ENCODE measurements at places on chromosomes 7 and 10.

DNA sequence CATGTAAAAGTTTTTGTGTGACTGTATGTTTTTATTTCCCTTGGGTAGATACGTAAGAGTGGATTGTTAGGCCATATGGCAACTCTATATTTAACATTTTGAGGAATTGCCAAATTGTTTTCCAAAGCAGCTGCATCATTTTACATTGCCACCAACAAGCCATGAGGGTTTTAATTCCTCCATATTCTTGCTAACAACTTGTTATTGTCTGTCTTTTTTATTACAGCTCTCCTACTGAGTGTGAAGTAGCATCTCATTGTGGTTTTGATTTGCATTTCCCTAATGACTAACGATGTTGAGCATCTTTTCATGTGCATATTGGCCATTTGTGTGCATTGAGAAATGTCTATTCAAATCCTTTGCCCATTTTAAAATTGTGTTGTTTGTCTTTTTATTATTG, 94.9 kb downstream of the CARD11 start:
- DNase-seq = no peak

- no peak for DNase-seq
These were observed 6.5 kb downstream of the DLX5 start for GRCh38 chr7:97018126-97018601.

DNA sequence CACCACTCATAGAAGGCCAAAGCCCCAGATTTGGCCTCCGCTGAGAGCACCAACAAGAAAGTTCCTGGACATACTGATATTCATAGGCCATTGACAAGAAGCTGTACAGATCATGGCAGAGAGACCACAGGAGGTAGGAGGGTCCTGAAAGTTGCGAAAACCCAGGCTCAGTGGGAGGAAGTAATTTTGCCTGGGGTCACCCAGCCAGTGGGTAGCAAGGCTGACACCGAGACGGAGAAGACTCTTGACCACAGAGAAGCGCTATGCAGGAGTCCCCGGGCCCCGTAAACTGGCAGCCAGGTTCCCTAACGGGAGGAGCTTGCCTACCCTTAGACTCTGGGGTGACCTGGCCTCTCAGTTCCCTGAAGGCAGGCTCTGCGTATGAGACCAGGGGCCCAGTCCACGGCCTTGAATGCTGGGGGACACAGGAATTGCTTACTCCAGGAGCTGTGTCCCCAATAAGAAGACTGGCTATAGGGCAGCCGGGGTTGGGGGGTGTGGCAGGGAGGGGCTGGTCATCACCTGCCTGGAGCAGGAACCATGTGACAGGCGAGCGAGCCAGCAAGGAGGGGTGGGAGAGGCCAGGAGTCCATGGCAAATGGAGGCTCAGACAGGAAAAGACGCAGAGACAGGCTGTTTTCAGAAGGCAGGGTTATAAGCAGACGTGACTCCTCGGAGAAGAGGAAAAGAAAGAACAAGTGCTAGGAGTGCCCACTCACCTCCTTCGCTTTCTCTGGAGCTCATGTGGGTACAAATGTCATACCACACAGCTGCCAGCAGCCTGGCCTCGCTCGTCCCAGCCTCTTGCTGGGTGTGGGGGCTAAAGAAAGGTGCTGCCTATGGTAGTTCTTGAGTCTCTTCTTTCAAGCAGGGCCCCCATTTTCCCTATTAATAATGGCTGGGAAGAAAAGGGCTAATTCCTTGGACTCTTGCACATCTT, 24.6 kb upstream of the NPFFR1 start:
- no peak for DNase-seq

DNA sequence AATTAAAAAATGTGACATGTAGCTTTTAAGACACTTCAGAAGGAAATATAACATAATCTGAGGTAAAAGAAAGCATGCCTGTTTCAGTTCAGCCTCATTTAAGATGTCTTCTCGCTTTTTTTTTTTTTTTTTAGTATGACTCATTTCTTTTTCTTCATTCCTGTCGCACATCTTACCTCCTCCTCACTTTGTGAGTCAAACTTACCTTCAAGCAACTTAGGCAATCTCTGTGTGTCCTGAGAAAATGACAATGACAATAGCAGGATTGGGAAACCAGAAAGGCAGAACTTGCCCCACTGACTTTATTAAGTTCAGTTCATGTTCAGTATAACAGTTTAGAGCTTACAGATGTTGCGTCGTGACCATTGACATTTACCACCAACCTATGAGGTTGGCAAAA, 7.7 kb downstream of the PTN start:
- DNase-seq = no peak

- DNase-seq = peak; percentile 95
These were observed 25.8 kb downstream of the KCTD7 start for GRCh38 chr7:66654275-66655112.

DNA sequence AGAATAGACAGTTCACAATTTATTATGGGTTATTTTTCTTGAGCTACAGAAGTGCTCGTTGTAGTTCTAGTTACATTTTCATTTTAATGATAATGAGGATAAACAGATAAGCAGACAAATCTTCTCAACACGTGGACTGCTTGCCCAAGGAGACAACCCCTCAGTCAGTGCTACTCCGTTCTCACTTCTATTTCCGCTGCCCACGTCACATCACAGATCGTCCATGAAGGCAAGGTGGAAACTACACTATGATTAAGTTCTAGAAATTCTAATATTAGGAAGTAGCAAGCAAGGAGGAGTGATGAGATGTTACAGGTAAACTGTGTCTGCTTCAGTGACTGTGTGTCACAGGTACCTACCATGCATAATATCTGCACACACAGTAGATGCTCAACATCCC, 210.5 kb downstream of the CHCHD3 start:
- DNase-seq = no peak

- no peak for DNase-seq
These were observed 733.1 kb upstream of the C7orf33 start for GRCh38 chr7:147857152-147858140.

- DNase-seq = no peak
These were observed 13.0 kb upstream of the CALU start for GRCh38 chr7:128726059-128726736.

GRCh38 chr10:782751-783648, 93.5 kb upstream of the DIP2C start:
- no peak for DNase-seq

DNA sequence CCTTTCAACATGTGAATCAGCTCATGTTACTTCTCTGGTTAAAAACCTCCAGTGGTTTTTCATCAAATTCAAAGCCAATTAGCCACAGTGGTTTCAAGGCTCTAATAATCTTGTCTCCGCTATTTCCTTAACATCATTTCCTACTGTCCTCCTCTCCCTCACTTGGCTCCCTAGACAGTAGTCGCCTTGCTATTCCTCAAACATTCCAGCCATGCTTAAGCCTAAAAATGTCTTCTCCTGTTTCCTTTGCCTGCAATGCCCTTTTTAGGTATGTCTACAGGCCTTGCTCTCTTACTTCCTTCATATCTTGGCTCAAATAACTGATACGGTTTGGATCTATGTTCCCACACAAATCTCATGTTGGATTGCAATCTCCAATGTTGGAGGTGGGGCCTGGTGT, 779.4 kb upstream of the LRRN3 start:
- no peak for DNase-seq

DNA sequence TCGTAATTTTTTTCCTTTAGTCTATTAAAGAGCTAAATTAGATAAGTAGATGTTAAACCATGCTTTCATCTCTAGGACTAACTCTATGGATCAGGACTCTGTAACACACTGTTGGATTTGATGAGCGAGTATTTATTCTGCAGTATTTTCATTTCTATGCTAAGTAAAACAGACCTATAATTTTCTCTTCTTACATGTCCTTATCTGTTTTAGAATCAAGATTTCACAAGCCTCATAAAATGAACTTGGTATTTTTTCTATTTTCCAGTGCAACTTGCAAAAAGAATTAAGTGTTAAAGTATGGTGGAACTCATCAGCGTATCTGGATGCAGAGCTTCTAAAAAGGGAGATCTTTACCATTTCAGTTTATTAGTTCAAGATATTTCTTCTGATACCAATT, 2.4 kb downstream of the CACUL1 start:
- no peak for DNase-seq

DNA sequence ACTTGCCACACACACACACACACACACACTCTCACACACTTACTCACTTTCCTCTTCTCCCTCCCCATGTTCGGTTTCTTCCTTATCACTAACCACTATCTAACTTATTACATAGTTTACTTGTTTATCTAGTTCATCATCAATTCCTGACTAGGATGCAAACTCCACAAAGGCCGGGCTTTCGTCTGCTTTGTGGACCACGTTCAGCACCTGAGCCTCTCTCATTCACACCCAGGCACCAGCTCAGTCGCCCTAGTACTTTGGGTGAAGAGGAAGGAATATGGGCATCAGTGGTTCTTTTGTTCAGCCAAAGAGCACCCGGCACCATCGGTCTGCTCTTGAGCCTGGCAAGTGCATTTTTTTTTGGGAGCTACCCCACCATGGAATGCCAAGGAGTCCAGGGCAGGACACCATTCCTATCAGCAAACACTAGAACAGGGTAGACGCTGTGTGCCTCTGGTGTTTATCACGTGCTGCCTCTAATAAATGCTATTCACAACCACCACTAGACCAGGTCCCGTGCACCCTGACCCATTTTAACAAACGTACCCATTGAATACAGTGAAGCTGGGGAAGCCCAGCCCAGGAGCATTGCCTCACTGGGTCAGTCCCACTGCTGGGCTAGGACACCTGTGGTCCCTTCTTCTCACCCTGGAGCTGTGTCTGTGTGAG, 2.2 kb downstream of the C10orf67 start:
- DNase-seq = no peak

- DNase-seq = no peak
These were observed 27.8 kb upstream of the C10orf120 start for GRCh38 chr10:122727426-122727825.

- no peak for DNase-seq
These were observed 8.7 kb downstream of the ZMIZ2 start for GRCh38 chr7:44757311-44757710.

- no peak for DNase-seq
These were observed at the start of gene SLC26A4 for GRCh38 chr7:107660381-107661080. TSS of gene SLC26A4 (plus strand) at chr7:107660828. CDS start at chr7:107661642, 814 bp downstream.

- no peak for DNase-seq
These were observed 83.8 kb downstream of the COL13A1 start for GRCh38 chr10:69885379-69886013.

- DNase-seq = no peak
These were observed 227.7 kb downstream of the KCNMA1 start for GRCh38 chr10:77409697-77410471.

GRCh38 chr7:50335795-50336754, 31.6 kb downstream of the IKZF1 start:
- no peak for DNase-seq

- DNase-seq = no peak
These were observed 345.7 kb downstream of the THSD7A start for GRCh38 chr7:11486271-11486670.

DNA sequence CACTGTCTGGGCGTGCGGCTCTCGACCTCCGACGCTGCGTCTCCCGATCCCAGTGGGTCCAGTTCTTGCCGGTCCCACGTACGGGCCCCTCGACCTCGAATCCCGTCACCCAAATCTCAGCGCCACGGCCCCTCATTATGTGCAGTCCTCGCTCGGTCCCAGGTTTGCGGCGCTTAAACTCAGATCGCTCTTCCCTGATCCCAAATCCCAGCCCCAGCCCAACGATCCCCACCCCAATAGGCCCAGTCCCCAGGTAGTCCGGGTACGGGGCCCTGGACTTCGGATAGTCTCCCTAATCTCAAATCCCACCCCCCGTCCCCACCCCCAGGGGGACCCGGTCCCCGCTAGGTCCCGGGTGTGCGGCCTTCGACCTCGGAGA, 666 bp downstream of the HNRNPF start:
- no peak for DNase-seq

DNA sequence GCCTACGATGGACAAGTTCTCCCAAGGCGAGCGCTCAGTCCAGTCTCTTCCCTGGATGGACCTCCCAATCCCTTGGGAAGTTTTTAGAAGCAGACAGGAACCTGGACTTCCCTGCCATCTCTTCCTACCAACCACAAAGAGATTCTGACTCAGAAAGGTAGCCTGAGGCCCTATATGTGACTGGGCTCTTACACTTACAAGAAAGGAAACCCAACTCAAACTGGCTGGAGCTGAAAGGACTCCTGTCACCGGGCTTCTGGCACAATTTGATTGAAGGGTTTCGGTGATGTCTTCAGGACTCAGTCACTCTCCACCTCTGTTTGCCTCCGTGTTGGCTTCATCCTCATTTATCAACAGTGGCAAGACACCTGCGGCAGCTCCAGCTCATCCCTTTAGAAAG, 3.7 kb upstream of the COL13A1 start:
- no peak for DNase-seq

DNA sequence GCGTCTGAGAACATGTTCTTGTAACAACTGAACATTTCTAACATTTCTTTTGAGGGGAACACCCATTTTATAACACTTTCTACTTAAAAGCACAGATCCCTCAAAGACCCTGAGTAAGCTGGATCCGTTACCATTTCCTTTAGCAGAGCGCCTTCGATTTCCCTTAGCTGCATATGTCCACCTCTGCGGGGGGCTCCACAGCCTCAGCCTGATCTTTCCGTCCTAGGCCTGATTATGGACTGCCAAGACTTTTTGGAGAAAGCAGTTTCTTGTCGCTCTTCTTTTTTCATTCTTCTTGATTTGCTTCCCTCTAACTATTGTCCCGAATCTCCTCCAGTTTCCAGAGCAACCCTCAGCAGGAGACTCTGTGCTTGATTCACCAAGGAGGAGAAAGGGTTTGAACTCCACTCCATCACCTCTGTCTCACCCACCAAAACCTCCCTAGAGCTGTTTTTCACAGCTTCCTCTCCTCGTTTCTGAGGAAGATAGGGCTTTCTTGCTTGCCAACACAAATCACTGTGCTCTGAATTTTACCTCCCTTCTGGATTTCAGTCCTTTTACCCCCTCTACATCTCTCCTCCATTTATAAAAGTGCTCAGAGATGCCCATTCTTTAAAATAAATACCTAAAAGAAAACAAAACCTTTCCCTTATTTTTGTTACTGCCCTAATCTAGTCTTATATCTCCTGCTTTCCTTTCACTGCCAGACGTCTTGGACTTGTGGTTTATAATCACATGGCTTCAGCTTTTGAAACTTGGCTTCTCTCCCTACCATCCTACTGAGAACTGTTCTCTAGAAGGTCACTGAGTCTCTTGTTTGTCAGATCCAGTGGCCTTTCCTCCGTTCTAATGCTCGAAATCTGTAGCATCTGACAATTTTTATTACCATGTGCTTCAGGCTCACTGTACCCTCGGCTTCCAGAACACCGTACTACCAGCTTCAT, 30.5 kb upstream of the ZRANB1 start:
- no peak for DNase-seq

DNA sequence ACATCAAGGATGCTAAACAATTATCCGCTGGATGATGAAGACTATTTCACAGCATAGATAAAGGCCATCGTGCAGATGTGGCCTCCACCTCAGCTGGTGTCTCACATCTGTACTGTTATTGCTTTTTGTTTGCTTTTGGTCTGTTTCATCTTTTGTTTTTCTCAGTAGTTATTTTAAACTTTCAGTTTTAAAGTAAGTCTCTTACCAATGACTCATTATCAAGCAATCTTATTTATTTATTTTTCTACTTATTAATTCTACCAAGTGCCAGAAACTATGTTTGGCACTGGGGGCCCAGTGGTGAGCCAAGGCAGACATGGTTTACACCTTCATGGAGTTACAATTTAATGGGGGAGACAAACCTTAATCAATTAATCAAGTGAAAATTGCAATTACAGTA, 250.9 kb upstream of the TMEM72 start:
- no peak for DNase-seq
